GM23338 (cell line): ENCODE measurements at places on chromosomes 13 and 19.

- no peak overlapping the region for H3K27ac ChIP-seq
- H3K4me1 ChIP-seq = peaks cover 68% of the 10 kb centered on the region
- no peak overlapping the region for H3K4me3 ChIP-seq
Measured at GRCh38 chr13:25973576-25973975, 78.2 kb downstream of the SHISA2 start.

DNA sequence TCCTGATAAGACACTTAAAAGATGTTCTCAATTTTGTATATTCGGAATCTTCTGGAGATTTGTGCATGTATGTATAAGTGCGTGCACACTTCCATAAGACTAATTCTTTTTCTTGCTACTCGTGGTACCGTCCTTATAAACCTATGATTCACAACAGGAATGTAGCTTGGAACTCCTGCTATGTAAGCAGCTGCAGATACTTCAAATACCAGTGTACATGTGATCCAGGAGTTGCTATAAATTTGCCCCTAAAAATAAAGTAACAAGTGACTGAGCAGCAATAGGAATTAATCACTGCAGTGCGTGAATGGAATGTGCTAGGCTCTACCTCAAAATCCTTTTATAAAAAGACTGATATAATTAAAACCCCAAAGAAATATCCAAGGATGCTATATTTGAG is 214.9 kb downstream of the KLF5 start:
- H3K4me1 ChIP-seq = no peaks in the 10 kb centered on the region
- H3K27me3 ChIP-seq = no peaks in the 10 kb centered on the region
- no peak overlapping the region for H3K27ac ChIP-seq
- H3K4me3 ChIP-seq = no peak overlapping the region

DNA sequence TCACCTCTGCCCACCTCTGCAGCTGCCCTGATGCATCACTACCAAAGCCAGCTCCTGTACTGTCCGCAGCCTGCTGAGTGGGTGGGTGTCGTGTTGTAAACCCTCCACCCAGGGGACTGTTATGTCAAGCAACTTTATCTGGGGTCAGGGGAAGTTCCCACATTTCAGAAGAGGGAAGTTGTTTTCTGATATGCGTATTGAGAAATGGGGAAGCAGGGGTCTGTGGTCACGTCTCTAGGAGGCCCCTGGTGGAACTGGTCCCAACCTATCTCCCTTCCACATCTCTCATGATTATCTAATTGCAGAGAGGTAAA is 31.2 kb downstream of the CLEC17A start:
- H3K36me3 ChIP-seq = no peaks in the 10 kb centered on the region

- no peaks in the 10 kb centered on the region for H3K27me3 ChIP-seq
- no peak overlapping the region for H3K4me3 ChIP-seq
- no peak for DNase-seq
- peaks cover 16% of the 10 kb centered on the region for H3K36me3 ChIP-seq
- no peak overlapping the region for H3K27ac ChIP-seq
Measured at GRCh38 chr13:20812890-20813289, 39.1 kb upstream of the EEF1AKMT1 start.

DNA sequence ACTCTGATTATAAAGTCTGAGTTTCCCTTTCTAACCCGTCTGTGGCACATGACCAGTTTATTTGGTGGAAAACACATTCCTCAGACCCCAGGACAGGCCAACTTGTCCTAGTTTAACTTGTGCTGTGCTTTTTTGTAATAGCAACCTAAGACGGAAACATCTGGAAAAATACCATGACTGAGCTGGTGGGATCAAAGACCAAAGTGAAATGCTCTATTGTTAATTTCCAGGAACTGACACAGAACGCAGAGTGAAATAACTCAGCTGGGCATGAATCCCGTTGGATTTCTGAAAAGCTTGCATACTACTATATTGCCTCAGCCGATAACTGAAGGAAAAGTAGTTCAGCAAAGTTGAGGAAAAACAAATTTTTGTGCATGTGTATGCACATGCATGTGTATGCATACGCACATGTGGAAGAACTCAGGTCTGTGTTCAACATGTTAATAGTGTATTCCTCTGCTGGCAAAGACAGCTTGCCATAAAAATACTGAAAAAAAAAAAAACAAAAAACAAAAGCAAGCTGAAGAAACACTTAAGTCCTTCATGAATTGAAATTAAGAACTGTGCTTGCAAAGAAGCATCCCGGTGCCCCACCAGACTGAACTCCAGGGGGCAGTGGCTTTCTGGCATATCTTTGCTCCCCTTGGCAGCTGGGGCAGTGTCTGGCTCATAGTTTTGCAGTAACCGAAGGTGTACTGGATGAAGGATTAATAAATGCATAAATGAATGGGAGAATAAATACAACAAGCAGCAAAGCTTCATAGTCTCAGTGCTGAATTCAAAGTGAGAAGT is 187.8 kb downstream of the LHFPL6 start:
- no peak overlapping the region for H3K27ac ChIP-seq
- DNase-seq = peak; percentile 63

DNA sequence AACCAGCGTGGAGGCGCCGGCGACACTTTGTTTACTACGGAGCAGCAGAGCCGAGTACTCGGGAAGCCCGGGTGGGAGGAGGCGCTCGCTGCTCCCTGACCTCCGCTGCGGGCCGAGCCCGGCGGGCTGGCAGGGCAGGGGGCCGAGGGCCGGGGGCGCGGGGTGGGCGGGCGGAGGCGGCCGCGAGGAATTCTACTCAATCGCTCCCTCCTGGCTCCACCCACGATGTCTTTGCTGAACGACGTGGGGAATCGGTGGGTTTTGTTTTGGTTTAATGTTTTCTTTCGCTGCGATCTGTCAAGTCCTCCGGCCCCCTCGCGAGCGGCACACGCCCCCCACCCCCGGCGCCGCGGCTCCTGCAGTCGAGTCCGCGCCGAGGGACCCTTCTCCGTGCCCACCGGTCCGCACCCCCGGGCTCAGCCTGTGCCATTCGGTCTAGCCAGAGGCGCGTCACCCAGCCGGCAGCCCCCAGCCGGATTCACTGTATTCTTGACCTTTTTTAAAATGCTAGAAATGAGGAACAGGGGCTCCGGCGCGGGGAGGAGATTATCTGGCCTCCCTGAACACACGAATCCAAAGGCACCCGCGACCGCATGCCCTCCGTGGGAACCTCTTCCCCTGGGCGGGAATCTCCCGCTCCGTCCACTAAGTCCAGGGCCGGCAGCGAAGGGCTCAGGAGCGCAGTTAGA is 636 bp upstream of the FOXO1 start:
- peaks cover 56% of the 10 kb centered on the region for H3K4me1 ChIP-seq
- peak overlapping the region; percentile 86 for H3K4me3 ChIP-seq
- peak; percentile 70 for DNase-seq
- no peaks in the 10 kb centered on the region for H3K27me3 ChIP-seq
- 0 out of 2 replicates have a peak overlapping the region, but pooled peaks have one; percentile 46 for H3K27ac ChIP-seq
